ENCODE measurements at places on chromosomes 12 and 14.

DNA sequence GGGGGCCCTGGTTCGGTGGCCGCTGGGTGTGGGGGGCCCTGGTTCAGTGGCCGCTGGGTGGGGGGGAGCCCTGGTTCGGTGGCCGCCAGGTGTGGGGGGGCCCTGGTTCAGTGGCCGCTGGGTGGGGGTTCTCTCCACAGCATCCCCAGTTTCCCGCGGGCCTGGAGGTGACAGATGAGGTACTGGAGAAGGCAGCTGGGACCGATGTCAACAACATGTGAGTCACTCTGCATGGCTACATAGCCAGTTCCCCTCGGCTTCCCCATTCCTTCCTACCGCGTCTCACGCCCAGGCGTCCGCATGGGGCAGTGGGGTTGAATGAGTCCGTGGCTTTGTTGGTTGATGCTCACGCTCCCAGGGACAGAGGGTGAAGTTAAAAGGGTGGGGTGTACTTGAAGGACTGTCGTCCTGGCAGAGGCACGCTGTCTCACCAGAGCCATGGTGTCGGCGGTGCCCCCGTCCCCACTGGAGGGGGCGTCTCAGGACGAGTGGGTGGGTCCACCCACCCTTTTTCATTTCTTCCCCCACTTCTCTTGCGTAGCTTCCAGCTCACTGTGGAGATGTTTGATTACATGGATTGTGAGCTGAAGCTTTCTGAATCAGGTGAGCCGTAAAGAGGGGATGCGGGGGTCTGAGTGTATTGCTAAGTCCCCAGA lies 15.6 kb downstream of the HIP1R start:
- DNase-seq: no peak

DNA sequence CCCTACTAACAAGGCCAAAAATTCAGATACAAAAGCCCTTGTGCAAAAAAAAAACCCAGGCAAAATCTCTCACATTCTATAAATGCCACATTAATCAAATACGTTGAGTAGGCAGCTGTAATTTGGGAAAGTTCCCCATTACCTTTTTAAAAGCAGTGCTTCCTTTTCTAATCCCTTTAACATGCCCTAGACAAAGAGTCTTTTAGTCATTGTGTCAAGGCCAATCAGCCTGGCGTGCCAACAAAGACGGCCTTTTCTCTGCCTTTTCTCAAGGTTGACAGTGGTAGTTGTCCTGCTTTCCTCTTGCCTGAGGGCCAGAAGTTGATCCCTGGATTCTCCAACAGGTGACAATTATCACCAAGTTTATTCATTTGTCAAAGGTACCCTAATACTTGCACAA lies 62.5 kb upstream of the METAP2 start:
- DNase-seq: no peak

DNA sequence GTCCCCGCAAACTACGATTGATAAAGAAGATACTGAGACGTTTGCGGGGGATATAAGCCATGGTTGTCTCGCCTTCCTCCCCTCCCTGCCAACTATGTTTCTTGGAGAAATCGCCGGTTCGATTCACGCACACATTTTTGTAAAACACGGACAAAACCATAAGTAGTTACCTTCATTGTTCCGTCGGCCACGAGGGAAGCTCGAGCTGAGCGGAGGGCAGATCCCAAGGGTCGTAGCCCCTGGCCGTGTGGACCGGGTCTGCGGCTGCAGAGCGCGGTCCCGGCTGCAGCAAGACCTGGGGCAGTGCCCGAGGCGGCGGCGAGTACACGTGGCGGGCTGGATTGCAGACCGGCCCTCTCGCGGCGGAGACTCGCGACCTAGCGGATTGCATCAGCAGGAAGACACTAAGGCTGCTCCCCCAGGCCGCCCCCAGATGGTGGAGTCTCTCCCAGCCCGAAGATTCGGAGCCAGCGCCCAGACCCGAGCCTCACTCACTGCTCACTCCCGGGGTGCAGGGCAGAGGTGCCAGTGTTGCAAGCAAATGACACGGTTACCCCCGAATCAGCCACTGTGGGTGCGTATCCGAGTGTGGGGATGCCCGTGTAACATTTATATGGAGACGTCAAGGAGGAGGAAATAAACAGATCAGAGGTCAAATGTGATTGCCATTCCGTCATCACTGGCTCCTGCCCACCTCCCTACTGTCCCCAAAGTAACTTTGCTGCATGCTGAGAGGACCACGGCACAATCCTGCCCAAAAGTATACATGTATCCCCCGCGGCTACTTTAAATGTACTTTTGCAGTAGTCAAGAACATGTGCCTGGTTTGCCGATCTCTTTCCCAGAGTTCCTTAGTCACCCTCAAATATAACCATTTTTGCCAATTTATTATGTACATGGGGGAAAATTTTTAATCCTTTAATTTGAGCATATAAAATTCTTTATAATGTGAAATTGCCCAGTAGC lies at the start of gene BCAT1:
Gene BCAT1 (minus strand): TSS at position 345 of the 966 bp plus-strand sequence. CDS start 169 bp downstream, at position 176.
- DNase-seq: no peak

DNA sequence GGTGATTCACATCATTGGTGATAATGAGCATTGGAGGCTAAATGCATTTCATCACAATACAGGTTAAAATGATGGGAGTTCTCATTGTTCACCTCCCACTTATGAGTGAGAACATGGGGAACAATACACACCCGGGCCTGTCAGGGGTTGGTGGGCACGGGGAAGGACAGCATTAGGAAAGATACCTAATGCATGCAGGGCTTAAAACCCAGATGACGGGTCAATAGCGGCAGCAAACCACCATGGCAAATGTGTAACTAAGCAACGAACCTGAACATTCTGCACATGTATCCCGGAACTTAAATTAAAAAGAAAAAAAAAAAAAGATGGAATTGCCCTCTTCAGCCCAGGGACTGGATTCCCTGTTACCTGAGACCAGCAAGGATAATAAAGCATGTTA lies 2.3 kb upstream of the LUM start:
- DNase-seq: no peak

DNA sequence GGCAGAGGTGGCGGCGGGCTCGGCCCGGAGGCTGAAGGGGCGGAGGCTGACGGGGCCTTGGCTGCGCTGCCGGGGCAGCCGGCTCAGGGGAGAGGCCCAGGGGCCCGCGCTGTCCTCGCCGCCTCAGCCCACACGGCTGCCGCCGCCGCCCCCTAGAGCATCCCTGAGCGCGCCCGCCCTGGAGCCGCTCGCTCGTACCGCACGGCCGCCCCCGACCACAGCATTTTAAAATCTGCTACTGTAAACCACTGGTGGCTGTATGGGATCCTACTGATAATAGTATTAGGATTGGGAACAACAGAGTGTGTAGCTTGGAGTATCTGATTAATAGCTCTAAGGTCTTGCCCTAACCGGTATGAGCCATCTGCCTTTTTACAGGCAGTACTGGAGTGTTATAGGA lies 22.2 kb upstream of the EDDM3A start:
- DNase-seq: no peak

DNA sequence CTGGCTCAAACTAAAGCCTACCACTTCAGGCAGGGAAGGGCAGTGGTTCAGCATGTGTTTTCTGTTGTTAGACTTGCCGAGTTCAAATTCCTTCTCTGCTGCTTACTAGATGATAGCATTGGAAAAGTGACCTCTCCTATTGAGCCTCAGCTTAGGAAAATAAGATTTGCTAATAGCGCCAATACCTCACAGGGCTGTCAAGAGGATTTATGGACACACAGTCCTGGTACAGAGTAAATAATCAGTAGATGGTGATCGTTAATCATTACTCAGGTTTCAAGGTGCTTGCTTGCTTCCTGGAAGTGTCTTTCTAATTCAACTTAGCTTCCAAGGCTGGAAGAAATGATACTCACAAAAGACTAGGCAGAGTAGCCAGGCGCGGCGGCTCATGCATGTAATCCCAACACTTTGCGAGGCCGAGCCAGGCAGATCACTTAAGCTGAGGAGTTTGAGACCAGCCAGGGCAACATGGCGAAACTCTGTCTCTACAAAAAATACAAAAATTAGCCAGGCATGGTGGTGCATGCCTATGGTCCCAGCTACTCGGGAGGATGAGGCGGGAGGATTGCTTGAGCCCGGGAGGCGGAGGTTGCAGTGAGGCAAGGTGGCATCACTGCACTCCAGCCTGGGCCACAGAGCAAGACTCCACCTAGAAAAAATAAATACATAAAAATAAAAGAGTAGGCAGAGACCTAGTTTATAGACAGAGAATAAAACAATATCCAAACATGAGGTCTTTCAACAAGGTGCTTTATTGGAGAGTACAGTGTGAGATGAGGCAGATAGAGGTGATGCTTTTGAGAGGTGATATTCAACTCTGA lies 6.0 kb downstream of the PLA2G1B start:
- no peak for DNase-seq

- DNase-seq: no peak
These were observed 1.3 kb downstream of the RITA1 start for GRCh38 chr12:113186666-113187325.

DNA sequence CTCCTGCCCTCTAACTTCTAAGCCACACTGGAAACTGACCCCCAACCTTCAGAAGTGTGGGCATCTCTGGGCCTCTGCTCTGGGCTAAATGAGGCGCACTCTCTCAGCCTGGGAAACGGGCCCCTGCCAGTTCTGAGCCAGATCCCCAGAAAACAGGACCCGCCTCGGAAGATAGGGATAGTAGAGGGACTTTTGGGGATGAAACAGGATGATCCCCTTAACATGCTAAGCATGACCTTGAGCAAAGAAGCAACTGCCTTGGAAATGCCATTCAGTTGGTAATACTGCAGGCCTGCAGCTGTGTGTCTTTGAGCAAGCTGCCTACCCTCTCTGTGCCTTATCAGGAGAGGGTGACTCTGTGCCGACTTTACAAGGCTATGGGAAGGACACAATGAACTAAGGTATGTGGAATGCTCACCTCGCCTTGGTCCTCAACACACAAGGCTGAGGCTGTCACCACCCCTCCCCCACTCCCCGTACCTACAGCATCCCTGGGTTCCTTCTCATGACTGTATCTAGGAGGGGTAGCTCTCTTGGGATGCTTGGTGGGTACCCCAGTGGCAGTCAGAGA lies 54.0 kb downstream of the NCOR2 start:
- DNase-seq: no peak

DNA sequence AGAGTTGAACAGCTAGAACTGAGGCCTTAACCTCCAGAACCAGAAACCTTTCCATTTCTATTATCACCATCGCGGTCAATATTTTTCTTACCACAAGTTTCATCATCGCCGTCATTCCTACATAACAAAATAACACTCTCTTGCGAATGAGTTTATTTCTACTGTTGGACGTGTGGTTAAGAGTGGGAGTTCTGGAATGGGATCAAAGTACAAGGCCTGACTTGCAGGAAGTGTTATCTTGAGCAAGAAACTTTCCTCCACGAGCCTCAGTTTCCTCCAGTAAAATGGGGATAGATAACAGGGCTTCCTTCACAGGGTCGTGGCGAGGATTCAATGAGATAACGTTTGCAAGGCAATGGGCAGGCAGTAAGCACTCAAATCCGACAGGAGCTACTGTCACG lies 652 bp downstream of the SART3 start:
- DNase-seq: no peak

- no peak for DNase-seq
These were observed 8.1 kb downstream of the ARID2 start for GRCh38 chr12:45737638-45738037.

DNA sequence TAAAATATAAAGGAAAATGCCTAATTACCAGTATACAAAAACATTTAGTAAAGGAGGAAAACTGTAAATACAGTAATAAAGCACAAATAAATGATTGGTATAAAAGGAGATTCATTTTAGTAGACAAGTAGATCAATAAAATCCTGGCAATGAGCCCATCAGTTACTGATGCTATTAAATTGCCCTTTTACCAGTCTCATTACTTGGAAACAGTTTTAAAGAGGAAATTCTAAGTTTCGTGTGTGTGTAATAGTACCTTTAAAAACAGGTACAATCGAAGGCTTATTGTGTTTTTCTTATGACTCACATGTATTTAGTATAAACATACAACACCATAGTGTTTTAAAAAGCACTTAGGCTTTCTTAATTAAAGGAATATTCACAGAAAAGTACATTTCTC lies 46.4 kb upstream of the SYT10 start:
- no peak for DNase-seq

DNA sequence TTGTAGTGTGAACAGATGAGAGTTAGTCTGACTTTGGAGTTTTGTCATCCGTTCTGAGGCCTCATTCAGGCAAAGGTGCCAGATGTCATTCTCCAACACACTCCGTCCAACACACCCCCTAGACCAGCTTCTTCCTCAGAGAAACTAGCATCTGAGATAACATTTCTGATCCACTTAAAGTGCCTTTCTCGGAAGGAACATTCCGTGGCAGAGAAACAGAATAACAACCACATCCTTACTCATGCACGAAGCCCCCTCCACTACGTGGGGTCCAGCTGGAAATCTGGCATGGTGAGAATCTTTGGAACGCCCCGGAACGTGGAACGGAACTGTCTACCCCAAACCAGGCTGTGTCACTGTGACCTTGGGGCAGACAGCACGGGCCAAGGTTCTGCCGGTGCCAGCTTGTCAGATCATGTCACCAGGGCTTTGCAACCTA lies 17.0 kb upstream of the BCL7A start:
- DNase-seq: no peak

- peak; percentile 1 for DNase-seq
These were observed 82.0 kb upstream of the HMGA2 start for GRCh38 chr12:65742018-65743010.

DNA sequence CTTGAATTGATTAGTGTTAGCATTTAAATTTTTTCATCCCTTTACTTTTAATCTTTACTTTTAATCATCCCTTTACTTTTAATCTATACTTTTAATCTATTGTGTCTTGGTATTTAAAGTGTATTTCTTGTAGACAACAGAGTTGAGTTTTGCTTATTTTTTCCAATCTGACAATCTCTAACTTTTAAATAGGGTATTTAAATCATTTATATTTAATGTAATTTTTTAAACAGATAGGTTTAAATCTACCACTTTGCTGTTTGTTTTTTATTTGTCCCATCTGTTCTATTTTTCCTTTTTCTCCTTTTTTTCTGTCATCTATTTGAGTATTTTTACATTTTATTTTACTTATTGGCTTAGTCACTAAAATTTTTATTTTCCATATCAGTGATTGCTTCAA lies 68.3 kb downstream of the TTC7B start:
- DNase-seq: no peak

GRCh38 chr14:75252254-75252837 lies 26.3 kb upstream of the FOS start:
- DNase-seq: no peak

- no peak for DNase-seq
These were observed 1.1 kb downstream of the SMIM10L1 start for GRCh38 chr12:11171969-11172675.

GRCh38 chr12:68240975-68241374 lies 12.4 kb downstream of the IL22 start:
- peak; percentile 32 for DNase-seq

DNA sequence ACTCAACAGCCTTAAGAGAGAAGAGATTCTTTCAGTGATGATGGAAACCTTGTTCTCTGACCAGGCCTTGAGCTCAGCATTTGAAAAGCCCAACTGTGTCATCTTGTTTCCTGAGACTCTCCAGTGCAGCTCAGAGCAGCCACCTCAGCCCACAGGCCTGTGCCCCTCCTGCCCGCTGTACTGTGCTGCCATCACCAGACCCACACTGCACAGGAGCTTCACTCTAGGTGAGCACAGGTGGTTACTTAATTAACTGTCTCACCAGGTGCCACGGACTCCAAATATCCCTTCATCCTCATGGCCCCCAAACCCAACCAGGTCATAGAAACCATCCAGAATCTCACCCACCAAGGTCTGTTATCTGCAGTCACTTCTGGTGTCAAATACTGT lies 51.3 kb downstream of the JAG2 start:
- no peak for DNase-seq

All from stimulated activated CD8-positive, alpha-beta memory T cell treated with anti-CD3 and anti-CD28 coated beads, Interleukin-15, amount 100 ng/mL, for 4 hours (primary cell).